ENCODE measurements at places on chromosomes 13 and 19.

GRCh38 chr13:99361197-99361596, 54.0 kb upstream of the GPR183 start:
- no peak for DNase-seq

- DNase-seq = no peak
These were observed 1.1 kb downstream of the SUPT5H start for GRCh38 chr19:39446365-39447084.

- DNase-seq = no peak
These were observed 140.6 kb upstream of the FRY start for GRCh38 chr13:31890946-31891345.

DNA sequence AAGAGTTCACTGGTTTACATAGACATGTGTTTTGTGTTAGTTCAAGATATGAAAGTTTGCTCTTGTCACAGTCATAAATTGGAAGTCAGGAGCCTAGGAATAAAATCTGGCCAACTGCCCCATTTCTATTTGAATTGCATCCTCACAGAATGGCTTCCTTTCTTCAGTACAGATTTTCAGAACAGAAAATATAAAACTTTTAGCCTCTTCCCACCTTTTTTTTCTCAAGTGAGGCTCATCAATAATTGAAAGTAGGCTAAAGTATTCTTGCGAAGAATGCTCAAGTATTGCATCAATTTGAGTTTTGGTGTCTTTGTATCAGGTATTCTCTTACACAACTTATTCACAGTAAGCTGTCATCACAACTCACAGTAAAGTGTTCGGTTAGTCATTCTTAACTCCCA, 802.7 kb downstream of the PCDH9 start:
- DNase-seq = no peak

DNA sequence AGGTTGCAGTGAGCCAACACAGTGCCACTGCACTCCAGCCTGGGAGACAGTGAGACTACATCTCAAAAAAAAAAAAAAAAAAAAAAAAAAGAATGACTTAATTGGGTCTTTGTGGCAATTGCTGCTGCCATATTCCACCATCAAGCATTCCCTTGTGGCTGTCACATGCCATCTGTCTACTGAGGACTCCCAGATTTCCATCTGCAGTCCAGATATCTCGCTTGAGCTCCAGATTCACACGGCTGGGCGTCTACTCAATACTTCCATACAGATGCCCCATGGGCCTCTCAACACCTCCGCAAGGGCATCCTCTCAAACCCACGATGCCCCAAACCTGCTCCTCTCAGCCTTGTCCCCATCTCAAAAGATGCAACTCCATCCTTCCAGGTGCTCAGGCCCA, 12.9 kb downstream of the TMEM143 start:
- no peak for DNase-seq

- DNase-seq = no peak
These were observed 399.6 kb downstream of the FGF14 start for GRCh38 chr13:102002287-102002686.

- no peak for DNase-seq
These were observed 32.2 kb downstream of the GP6 start for GRCh38 chr19:55005684-55006488.

- no peak for DNase-seq
These were observed 82.8 kb upstream of the MRI1 start for GRCh38 chr19:13681509-13681908.

DNA sequence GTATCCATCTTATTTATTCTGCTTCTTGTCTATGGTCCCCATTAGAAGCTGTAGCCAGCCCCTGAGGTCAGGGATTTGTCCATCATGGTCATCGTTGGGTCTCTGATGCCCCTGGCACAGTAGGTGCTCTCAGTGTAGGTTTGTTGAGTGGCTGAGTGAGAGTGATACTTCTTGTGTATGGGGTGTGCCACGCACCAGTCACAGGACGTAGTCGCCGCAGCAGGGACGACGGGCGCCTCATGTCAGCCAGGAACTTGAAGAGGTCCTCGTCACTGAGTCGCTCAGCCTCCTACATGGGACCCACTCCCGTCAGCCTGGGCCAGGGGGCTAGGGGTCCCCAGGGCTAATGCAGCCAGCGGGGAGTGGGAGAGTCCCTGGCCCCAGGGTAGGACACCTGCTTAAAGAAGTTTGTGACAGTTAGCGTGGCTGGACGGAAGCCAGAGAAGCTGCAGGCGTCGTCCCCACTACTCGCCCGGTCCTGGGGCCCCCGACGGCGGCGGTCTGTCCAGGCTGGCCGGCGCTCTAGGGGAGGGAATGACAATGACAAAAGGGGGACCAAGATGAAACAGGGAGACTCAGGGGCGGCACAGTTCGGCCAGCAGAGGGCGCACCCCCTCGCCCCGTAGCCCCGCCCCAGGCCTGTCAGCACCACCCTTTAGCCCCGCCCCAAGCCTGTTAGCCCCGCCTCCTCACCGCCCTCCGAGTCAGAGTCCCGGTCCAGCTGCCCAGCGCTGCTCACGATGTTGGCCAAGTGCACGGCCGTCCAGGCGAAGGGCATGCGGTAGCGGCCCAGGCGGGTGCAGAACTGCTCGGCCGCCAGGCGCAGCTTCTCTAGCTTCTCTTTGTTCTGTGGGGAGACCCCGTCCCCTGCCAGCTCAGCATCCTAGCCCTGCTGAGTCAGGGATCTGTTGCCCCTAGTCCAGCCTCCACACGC, 3.7 kb downstream of the ANGPTL8 start:
- no peak for DNase-seq

DNA sequence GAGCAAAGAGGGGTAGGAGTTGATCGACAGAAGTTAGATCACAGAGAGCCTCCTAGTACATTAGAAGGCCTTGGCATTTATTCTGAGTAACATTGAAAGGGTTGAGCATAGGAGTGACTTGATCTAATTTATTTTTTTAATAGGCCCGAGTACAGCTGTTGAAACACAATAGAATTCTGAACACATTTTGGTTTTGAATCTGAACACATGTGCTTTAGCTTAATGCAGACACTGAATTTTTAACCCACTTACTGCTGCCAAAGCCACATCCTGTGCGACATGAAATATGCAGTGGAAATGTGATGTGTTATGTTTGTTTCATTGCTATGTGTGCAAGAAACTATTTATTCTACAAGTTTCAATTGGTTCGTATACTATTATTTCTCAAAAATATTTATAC, 1505.9 kb downstream of the PCDH9 start:
- DNase-seq = no peak

GRCh38 chr13:31850041-31850555, 110.8 kb downstream of the RXFP2 start:
- no peak for DNase-seq

DNA sequence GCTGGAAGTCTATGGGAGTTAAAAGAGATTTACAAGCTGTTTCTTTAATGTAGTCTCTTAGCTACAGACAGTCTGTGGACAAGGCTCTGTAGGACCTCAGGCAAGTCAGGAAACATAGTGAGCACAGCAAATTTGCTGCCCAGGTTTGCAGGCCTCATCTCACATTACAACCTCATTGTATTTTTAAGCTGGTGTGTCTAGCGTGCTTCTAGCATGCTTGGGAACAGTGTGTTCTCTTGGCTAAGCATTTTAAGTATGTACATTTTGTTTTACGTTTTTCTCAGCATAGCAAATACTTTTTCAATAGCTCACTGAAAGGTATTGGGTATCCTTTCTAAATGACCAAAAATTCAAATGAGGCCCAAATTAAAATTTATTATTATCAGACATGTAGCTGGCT, 113.2 kb downstream of the STARD13 start:
- no peak for DNase-seq

DNA sequence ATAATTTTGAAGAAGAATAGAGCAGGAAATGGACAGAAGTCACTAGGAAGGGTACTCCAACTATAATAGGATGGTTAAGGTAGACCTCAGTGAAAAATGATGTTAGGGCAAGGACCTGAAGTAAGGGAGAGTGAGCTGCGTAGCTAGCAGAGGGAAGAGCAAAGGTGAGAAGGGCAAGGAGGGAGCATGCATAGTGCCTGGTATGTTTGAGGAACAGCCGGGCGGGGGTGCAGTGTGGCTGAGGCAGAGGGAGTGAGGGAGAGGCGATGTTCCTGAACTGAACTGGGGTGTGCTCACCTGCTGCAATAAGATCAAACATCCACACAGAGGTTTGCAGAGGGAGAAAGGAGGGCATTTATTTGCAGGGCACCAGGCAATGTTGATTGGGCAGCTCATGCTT, 110.4 kb downstream of the DNAJC15 start:
- DNase-seq = no peak
